ENCODE measurements at places on chromosomes 6 and 20. TPM values are rescaled to one million over a fixed set of nuclear protein-coding genes. Genes with fewer than 3 reads are reported as not detected.

DNA sequence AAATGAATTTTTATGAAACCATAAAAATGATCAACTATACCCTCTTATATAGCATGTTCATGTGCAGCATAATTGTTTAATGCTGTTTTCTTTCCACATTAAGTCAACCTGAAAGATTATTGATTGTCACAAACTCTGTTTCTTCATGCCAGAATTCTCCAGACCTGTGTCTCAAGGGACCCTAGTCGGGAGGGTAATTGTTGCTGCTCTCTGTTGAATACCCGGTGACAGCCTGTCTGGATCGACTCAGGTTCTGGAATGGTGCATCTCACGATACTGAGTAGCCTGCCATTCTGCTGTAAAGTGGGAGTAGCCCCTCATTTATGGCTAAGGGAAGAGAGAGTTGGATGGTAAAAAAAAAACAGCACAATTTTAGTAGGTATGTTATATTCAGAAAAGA, 449.9 kb upstream of the SOX4 start:
- no peak for DNase-seq

DNA sequence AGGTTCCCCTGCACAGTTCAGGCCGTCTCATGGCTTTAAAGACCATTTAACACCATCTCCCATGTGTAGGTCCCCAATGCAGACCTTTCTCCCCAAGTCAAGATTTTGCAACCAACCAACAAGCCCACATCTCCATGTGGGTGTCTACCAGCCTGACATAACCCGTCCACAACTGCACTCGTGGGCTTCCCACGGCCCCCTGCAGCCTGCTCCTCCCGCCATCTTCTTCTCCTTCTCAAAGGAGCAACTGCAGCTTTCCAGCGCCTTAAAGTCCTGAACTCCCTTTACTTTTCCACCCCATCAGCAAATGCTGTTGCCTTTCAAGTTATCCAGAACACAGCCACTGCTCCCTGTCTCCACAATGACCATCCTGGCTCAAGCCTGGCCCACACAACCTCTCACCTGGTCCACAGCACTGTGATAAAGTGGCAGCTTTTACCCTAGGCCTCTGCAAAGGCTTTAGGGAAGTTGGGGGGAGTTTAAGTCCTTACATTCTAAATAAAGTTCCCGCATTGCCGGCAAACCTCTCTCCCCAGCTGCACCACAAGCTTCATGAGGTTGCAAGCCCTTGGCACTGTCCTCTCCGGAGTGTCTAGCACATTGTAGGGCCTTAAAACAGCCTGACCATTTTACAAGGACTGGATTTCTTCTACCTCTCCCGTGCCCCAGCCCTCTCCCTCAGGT, 140.5 kb downstream of the PREX1 start:
- no peak for DNase-seq

- DNase-seq = peak; percentile 63
Measured at GRCh38 chr6:28758046-28758817, 165.6 kb downstream of the TRIM27 start.

GRCh38 chr20:51763965-51764602, 4.1 kb downstream of the ATP9A start:
- DNase-seq = no peak

GRCh38 chr6:156900292-156900691, 123.1 kb downstream of the ARID1B start:
- no peak for DNase-seq

- DNase-seq = no peak
Measured at GRCh38 chr20:38804682-38805501, 605 bp upstream of the PPP1R16B start.

Gene NMBR
- not detected for total RNA-seq

Gene SLC2A10
- 37.4 TPM for total RNA-seq

Gene PI3
- not detected for total RNA-seq
